ENCODE measurements at places on chromosomes 7 and 10.

- DNase-seq, result no peak
Measured at GRCh38 chr7:37038706-37039105, 314.4 kb upstream of the AOAH start.

DNA sequence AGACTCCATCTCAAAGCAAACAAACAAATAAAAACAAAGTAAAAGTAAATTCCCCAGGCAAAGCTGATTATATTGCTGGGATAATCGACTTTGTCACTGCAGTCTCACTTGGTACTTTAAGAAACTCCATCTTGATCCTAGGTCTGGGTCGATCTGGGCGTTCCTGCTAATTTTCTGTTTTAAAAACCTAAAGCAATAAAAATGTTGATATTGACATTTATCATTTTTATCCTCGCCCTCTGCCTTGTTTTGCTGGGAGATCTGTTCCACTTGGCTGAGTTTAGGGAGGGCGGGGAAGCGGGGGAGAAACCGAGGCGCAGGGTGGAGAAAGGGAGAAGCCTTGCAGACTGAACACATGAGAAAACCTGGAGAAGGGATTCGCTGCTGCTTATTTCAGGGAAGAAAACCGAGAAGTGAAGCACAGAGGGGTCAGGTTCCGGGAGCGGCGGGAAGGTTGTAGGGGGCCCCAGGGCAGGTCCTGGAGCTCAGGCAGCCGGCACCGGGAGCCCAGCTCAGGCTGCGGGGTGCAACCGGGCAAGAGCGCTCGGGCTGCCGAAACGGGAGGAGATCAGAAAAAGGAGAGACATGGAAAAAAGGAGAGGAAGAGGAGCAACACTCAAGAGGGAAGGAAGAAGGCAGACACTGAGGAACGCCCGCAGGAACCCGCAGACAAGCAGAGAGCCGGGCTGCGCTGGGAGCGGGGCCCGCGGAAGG is 27.3 kb upstream of the KMT2C start:
- no peak for DNase-seq

- DNase-seq, result no peak
Measured at GRCh38 chr7:158030071-158030470, 557.6 kb downstream of the PTPRN2 start.

DNA sequence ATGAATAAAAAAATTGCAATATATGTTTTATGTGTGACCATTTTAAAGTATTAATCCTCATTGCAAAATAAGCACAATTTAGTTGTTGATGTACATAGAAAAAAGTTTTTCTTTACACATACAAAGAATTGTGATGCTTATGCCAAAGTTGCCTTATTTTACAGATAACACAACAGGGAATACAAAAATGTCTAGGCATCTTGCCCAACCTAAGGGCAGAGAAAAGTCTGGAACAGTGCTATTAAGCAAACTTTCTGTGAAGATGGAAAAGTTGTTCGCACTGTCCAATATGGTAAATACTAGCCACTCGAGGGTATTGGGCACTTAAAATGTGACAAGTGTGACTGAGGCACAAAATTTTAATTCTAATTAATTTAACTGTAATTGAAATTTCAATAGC is 190.2 kb upstream of the HGF start:
- DNase-seq, result no peak

DNA sequence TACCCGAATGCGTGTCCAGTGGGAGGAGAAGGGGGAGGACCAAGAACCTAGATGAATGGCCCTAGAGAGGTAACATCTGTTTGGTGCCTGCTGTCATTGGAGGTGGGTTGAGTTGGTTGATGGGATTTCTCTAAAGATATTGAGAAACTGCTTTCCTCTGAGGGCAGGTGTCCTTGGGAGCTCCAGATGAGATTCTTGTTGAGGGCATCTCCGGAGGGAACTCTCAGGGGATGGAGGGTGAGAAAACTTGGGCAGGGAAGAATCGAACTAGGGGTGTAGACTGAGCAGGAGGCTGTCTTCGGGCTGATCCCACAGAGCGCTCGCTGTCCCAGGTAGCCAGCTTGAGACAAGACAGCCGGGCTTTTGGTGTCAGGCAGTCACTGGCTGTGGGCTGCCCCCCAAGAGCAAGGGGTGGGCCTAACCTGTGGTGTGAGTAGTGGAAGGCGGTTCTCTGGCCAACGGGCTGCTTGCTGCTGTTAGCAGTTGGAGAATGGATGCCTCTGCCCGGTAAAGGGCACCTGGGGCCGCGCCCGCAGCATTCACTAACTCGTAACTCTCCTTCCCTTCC is 3.7 kb downstream of the IRF5 start:
- no peak for DNase-seq

- DNase-seq, result no peak
Measured at GRCh38 chr10:97450828-97451227, 4.9 kb downstream of the ZDHHC16 start.

- no peak for DNase-seq
Measured at GRCh38 chr7:88927-89231, 103.5 kb upstream of the FAM20C start.

GRCh38 chr10:77173615-77174461 is 463.8 kb downstream of the KCNMA1 start:
- DNase-seq, result peak; percentile 55

DNA sequence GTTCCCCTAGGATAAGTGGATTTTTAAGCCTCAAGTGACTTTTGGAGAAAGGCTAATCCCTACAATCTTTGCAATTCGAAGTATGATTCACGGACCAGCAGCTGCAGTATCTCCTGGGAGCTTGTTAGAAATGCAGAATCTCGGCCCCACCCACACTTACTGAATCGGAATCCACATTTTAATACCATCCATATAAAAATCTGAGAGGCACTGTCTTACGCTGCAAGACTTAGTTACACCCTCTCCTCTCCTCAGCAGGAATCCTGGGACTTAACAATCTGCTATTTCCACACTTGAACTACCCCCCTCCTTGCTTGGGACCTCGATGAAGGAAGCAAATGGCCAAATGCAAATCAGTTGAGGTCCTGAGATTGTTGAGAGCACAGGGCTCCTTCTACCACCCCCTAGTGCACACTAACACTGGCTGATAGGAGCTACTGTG is 21.0 kb downstream of the ITPRIP start:
- no peak for DNase-seq

DNA sequence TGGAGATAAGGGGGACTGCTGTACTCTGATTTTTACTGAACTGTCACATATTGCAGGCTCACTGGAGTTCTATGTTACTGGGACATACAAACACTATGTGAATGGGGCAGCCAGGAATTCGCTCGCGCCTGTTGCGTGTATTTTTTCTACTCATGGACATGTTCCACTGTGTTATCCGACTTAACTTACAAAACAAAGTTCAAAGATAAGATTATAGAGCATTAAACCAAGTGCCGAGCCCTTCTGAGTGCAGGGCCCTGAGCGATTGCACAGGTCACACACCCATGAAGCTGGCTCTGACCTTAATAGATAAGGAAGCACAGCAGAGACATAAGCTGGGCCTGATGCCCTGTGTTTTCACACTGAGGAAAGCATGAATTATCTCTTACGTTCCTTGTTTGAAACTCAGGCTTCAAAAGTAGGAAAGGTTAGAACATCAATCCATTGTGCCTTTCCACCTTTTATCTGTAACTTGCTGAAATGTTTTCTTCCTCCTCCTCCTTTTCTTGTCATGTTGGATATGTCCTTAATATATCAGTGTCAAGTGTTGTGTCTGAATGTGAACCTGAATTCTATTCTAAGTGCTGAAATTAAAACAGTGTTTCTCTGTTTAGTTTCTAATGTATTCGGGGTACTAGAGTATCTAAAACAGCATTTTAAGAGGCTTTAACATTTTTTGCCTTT is 273.8 kb downstream of the AUTS2 start:
- no peak for DNase-seq

DNA sequence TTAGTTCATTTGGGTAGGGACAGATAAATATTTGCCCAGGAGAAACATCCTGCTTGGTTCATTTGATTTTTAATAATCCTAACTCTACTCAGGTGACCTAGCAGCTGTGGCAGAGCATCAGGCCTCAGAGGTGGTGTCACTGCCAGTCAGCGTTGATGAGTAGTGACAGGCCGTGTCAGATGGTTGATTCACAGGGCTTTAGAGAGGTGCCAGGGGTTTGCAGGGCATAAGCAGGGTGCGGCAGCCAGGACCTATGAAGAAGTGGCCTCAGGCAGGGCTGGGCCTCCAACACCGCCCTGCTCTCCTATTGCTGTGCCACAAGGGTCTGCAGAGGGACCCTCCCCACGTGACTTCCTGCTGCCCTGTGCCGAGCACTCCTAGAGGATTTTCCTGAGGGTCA is 128.1 kb downstream of the HECW1 start:
- no peak for DNase-seq

GRCh38 chr7:2460188-2460587 is 16.0 kb downstream of the GRIFIN start:
- no peak for DNase-seq

DNA sequence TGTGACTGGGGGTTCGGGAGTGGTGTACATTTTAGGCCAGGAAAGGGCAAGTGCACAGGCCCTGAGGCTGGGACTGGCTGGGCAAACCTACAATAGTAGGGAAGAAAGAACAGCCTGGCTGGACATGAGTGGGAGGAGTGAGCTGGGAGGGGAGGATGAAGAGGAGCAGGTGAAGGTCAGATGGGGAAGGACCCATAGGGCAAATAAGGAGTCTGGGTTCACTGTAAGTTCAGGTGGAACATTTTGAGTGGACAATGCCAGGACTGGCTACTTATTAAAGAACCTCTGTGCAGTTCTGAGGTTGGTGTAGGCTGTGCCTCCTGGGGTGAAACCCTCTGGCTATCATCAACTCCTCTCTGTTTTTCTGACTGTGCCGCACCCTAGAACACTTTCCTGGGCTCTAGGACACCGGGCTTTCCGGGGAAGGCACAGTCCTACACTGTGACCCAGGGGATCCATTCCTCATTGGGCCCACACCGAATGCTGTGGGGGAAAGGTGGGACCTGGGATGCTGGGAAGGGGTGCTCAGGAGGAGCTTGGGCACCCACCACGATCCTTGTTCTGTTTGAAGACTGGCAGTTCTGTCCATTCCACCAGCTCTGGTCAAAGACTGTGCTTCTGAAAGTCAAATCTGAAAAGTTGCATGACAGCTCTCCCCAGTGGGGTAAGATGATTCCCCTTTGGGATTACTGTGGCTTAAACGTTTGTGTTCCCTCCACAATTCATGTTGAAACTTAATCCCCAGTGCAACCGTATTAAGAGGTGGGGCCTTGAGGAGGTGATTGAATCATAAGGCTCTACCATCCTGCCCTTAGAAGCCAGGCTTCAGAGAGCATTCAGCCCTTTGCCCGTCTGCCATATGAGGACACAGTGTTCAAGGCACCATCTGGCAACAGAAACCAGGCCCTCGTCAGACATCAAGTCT is 4.0 kb upstream of the MMP21 start:
- DNase-seq, result no peak

DNA sequence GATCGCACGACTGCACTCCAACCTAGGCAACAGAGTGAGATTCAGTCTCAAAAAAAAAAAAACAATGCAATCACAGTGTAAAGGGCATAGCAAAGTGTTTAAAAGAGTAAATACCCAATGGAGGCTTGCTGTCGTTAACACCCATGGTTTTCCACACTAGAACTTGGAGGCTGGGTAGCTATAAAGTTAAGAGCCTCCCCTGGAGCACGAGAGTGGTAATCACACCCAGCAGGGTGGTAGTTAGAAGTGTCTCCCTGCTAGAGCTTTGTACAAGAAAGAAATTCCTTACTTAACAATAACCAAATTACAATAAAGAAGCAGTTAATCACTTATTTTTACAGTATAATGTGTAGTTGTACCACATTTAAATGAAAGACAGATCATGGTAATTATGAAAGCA is 1078.9 kb downstream of the NRG3 start:
- no peak for DNase-seq

DNA sequence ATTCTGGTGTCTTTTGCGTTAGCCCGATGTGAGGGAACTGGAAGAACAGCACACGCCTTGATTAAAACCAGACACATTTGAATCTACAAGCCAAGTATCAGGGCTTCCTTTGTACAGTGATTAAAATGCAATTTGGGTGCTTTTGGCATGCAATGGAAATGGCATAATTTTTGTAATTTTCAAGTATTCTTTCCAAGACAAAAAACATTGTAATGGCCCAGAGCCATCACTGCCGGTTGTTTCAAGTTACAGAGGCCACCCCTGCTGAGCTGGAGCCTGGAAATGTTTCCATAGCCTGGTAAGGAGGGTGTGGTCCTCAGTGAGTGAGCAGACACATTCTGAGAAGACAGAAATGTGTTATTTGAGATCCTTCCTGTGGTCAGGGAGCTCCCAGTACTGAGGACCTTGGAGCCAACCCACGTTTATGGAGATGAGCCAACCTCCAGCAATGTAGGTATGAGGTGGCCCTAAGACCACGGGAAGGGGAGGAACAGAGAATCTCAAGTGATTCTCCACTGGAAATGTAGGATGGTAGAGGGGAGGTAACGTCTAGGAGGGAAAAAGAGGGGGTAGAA is 20.9 kb downstream of the TEX36 start:
- no peak for DNase-seq

DNA sequence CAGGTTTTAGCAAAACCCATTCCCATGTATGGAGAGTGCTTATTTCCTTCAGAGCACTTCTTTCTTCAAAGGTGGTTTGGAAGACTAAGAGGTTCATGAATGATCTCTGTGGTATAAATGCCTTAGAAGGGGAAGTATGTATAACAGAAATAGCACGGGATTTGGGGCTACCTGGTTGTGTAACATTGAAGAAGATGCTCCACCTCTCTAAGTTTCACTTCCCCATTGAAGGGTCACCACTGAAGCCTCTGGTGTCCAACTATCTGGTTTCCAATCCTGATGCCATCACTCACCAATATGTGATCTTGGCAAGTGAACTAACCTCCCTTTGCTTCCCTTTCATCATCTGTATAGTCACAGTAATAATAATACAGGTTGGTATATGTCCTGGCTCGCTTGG is 37.2 kb downstream of the CYCS start:
- DNase-seq, result no peak

DNA sequence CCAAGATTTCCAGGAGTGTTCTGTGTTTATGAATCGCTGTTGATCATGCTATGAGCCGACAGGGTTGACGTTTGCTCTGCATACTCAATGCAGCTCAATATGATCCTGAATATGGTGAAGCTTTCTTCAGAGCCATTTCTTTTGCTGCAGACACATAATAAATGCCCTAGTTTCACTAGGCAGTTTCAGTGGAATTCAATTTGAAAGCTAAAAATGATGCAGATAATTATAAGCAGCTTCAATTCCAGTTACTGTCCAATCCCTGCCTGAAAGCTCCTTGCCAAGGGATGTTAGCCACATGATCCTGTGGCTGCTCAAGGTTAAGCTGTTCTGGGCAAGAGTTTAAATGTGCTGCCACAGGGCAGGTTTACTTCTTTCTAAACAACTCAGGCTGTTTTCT is 805.6 kb downstream of the NRG3 start:
- DNase-seq, result no peak

- no peak for DNase-seq
Measured at GRCh38 chr10:64089648-64090047, 568.4 kb downstream of the REEP3 start.

- no peak for DNase-seq
Measured at GRCh38 chr10:121788717-121789116, 139.1 kb downstream of the ATE1 start.
